ENCODE measurements at places on chromosomes 2 and 18. TPM values are rescaled to one million over a fixed set of nuclear protein-coding genes. Genes with fewer than 3 reads are reported as not detected.

DNA sequence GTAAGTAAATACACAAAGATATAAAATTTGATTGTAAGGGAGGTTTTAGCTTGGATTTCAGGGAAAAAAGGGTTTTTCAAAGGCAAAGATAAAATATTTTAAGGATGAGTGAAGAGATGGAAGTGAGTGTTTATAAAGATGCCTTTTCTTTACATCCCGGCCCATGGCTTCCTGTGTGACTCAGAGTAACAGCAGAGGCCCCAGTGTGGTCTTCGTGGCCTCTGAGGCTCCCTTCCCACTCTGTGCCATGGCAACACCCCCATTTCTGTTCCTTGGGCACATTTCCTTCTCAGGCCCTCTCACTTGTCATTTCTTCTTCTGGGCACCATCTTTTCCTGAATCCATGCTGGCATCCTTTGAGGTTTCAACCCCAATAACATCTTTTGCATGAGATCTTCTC, 92.6 kb upstream of the TMEM18 start:
- peak; percentile 39 for DNase-seq
- H3K4me3 ChIP-seq = no peak overlapping the region
- no peaks in the 10 kb centered on the region for H3K27me3 ChIP-seq
- H3K36me3 ChIP-seq = no peaks in the 10 kb centered on the region
- no peaks in the 10 kb centered on the region for H3K4me1 ChIP-seq

The AGXT gene
- not detected for total RNA-seq

The NDUFS1 gene
- total RNA-seq = 92.5 TPM

GRCh38 chr2:7279421-7279949, 362.3 kb downstream of the RNF144A start:
- H3K27ac ChIP-seq = no peak overlapping the region
- no peaks in the 10 kb centered on the region for H3K4me1 ChIP-seq
- H3K4me3 ChIP-seq = no peak overlapping the region
- no peaks in the 10 kb centered on the region for H3K36me3 ChIP-seq
- no peaks in the 10 kb centered on the region for H3K27me3 ChIP-seq

- peaks cover 48% of the 10 kb centered on the region for H3K4me1 ChIP-seq
- H3K27ac ChIP-seq = peak overlapping the region; percentile 15
- H3K27me3 ChIP-seq = no peaks in the 10 kb centered on the region
- H3K4me3 ChIP-seq = no peak overlapping the region
These were observed 23.9 kb upstream of the EPAS1 start for GRCh38 chr2:46273225-46273863.

The SLC9A4 gene
- total RNA-seq = not detected

- no peaks in the 10 kb centered on the region for H3K27me3 ChIP-seq
- peaks cover 37% of the 10 kb centered on the region for H3K36me3 ChIP-seq
- H3K4me1 ChIP-seq = peaks cover 19% of the 10 kb centered on the region
- no peak overlapping the region for H3K4me3 ChIP-seq
- no peak overlapping the region for H3K27ac ChIP-seq
- no peak for DNase-seq
These were observed 32.6 kb downstream of the FASTKD2 start for GRCh38 chr2:206798000-206798399.

DNA sequence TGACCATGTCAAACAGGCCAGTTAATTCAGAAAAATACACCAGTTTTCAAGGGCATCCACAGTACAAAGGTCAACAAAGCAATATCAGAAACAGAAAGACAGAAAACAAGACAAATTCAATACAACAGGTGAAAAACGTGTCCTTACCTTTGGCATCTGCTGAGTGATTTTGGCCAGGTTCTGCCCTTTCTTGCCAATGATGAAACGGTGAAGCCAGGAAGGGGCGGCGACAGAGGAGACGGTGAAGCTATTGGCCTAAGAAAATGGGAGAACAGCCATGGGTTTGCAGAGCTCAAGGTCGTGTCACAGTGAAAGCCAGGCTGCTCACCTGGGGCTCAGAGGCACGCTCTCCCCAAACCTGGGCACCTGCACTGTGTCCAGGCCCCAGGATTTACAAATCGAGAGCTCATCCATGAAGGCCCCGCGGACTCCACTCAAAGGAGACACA, 60.5 kb downstream of the HDLBP start:
- no peaks in the 10 kb centered on the region for H3K4me1 ChIP-seq
- H3K36me3 ChIP-seq = peaks cover 100% of the 10 kb centered on the region
- DNase-seq = no peak

DNA sequence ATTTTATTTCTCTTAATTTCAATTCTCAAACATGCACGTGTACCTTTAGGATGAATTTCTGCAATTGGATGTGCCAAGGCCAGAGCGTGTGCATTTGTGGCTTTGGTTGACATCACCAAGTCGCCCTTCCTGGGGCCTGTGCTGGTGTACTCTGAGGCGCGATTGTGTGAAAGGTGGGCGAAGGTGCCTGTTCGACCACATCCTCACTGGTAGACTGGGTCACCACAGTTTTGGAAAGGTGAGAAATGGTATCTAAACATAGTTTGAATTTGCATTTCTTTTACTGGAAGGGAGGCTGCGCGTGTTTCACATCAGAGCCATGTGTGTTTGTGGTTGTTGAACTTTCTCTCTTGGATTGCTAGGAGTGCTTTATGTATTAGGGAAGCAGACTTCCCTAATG, 89.8 kb downstream of the LDLRAD4 start:
- no peak overlapping the region for H3K4me3 ChIP-seq
- H3K27ac ChIP-seq = no peak overlapping the region
- H3K27me3 ChIP-seq = no peaks in the 10 kb centered on the region
- peaks cover 10% of the 10 kb centered on the region for H3K4me1 ChIP-seq
- DNase-seq = no peak

DNA sequence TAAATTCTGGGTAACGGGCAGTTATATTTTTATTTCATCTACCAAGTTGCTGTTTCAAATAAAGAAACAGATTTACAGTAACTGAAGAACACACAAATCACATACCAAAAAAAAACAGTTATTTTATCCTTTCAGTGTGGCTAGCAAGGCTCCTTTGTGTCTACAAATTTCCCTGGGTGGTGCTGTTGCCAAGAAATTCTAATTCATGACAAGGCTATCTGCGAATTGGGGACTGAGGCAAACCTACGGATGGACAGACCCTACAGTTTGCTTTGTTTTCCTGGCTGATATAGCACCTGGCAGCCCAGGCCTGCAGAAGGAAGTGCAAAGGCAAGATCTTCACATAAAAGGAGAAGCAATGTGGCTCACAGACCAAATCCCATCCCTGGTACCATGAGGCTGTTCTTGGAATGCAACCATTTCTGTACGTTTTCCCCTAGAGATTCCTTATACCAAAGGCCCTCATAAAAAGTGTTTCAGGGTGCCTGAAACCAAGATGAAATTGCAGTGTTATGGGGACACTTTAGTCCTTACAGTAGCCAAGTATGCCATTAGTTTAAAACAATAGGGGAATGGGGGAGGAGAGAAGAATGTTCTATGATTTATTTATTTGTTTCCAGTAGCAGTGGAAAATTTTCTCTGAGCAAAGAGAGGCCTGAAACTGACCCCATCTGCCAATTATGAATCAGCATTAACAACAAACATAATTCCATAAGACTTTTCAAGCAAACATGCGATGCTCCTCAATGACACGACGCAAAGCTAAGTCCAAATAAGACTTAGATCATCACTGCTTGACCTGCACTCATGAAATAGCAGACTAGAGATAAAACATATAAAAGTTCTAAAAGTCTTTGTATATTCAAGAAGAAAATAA, 4.3 kb downstream of the KLF7 start:
- H3K36me3 ChIP-seq = no peaks in the 10 kb centered on the region
- DNase-seq = no peak
- H3K27me3 ChIP-seq = no peaks in the 10 kb centered on the region

The SCN7A gene
- total RNA-seq = 129 TPM

- no peaks in the 10 kb centered on the region for H3K27me3 ChIP-seq
- H3K27ac ChIP-seq = peak overlapping the region; percentile 52
- H3K4me3 ChIP-seq = no peak overlapping the region
- H3K4me1 ChIP-seq = peaks cover 25% of the 10 kb centered on the region
These were observed 39.1 kb downstream of the FRZB start for GRCh38 chr2:182827182-182827879.

The VIL1 gene
- total RNA-seq = not detected

DNA sequence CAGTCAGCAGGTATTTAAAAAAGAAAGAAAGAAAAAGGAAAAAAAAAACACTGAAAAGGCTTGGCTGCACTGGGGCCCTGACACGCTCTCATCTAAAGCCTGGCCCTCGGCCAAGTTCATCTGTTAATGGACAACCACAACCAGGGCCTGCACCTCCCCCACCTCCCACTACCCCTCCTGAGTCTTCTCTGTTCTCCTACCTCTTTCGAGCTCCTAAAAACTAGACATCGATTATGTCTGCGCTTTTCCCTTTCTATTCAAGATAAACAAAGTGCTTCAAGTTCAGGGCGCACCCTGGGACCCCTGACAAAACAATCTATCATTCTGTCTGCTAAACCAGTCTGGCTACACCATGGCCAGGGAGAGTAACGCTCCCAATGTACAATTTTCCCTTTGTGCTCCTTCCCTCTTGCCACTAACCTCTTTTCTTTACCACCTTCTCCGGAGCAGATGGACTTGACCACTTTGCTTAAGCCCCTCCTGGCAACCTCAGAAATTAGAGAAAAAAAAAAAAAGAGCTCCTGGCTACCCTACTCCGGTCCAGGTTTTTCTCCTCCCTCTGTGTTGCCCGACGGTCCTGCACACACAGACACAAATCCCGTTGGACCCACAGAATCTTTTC, 22.7 kb downstream of the BCL11A start:
- DNase-seq = peak; percentile 66
- H3K4me3 ChIP-seq = no peak overlapping the region
- peaks cover 16% of the 10 kb centered on the region for H3K4me1 ChIP-seq
- peaks cover 21% of the 10 kb centered on the region for H3K27me3 ChIP-seq

- no peak overlapping the region for H3K27ac ChIP-seq
- H3K36me3 ChIP-seq = no peaks in the 10 kb centered on the region
- no peaks in the 10 kb centered on the region for H3K4me1 ChIP-seq
- no peak for DNase-seq
These were observed 625.6 kb upstream of the CDH2 start for GRCh38 chr18:28802546-28802945.

GRCh38 chr2:127107622-127107999, 657 bp upstream of the BIN1 start:
- no peaks in the 10 kb centered on the region for H3K36me3 ChIP-seq
- H3K4me3 ChIP-seq = peak overlapping the region; percentile 79
- no peaks in the 10 kb centered on the region for H3K27me3 ChIP-seq
- peaks cover 48% of the 10 kb centered on the region for H3K4me1 ChIP-seq

GRCh38 chr2:8509621-8510020, 172.2 kb upstream of the ID2 start:
- no peak for DNase-seq
- no peak overlapping the region for H3K4me3 ChIP-seq
- no peaks in the 10 kb centered on the region for H3K36me3 ChIP-seq
- H3K27ac ChIP-seq = no peak overlapping the region
- peaks cover 1% of the 10 kb centered on the region for H3K4me1 ChIP-seq

GRCh38 chr2:230268606-230269243, 43.2 kb downstream of the SP140 start:
- H3K4me1 ChIP-seq = no peaks in the 10 kb centered on the region
- no peak overlapping the region for H3K27ac ChIP-seq
- no peaks in the 10 kb centered on the region for H3K36me3 ChIP-seq
- DNase-seq = no peak

The ABCG5 gene
- total RNA-seq = not detected

DNA sequence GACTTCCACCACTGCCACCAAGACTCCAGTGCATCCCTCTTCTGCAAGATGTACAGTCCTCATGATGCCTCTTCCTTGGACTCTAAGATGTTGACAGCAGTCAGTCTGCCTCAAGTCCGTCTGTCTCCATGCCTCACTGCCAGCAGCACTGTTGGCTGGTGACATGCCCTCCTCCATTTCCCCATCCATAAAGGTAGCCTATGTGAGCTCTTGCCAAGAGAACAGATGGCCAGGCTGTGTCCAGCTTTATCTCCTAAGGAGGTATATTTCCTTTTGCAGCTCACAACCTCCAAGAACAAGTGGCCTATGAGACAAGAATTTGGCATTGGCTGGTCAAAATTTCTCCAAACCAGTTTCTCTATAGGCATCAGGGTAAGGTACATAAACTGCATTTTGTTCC, 149.3 kb upstream of the HNRNPA3 start:
- DNase-seq = no peak
- H3K27ac ChIP-seq = no peak overlapping the region
- no peak overlapping the region for H3K4me3 ChIP-seq
- H3K4me1 ChIP-seq = no peaks in the 10 kb centered on the region
- no peaks in the 10 kb centered on the region for H3K36me3 ChIP-seq
- no peaks in the 10 kb centered on the region for H3K27me3 ChIP-seq

DNA sequence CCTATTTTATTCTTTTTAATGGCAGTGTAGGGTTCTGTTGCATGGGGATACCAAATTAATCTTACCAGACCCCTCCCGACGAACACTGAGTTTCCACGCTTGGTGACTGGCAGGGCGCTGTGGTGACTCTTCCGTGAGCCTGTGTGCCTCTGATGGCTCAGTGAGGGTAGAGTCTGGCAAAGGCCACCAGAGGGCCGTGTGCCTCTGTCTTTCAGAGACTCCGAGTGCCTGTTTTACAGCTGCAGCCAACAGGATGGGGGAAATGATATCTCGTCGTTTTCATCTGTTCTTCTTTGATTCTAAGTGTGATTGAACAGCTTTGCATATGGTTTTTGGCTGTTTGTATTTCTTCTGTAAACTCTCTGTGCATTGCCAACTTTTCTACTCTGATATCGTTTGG, 99.8 kb downstream of the ZNF236 start:
- no peak overlapping the region for H3K27ac ChIP-seq
- no peaks in the 10 kb centered on the region for H3K4me1 ChIP-seq
- peaks cover 39% of the 10 kb centered on the region for H3K36me3 ChIP-seq
- H3K27me3 ChIP-seq = no peaks in the 10 kb centered on the region

DNA sequence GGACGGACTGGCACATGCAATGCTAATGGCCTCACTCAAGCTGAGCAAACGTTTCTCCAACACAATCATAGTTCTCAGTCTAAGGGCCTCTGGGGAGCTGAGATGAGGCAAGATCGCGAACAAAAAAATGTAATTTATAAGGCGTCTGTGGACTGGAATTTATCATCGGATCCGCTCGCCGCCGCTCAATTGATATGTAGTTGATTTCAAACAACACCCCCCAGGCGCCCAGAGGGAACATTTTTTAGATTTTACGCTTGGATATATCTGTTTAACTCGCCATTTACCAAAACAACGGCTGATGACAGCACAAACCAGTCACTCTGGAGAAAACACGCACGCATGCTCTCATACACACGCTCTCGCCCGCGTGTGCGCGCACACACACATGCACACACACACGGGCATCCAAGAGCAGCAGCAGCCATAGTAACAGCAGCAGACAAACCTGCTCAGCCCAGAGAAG, 335.8 kb downstream of the SMAD2 start:
- no peaks in the 10 kb centered on the region for H3K36me3 ChIP-seq
- H3K27me3 ChIP-seq = no peaks in the 10 kb centered on the region
- H3K4me3 ChIP-seq = no peak overlapping the region

The TIMM21 gene
- total RNA-seq = 39.7 TPM

All from esophagus muscularis mucosa (tissue), 4 donors.